Fibroblast of upper back skin (primary cell): ENCODE measurements at places on chromosomes 5 and 9.

- DNase-seq, result no peak
Observed at GRCh38 chr5:2759696-2760461, 8.4 kb upstream of the IRX2 start.

DNA sequence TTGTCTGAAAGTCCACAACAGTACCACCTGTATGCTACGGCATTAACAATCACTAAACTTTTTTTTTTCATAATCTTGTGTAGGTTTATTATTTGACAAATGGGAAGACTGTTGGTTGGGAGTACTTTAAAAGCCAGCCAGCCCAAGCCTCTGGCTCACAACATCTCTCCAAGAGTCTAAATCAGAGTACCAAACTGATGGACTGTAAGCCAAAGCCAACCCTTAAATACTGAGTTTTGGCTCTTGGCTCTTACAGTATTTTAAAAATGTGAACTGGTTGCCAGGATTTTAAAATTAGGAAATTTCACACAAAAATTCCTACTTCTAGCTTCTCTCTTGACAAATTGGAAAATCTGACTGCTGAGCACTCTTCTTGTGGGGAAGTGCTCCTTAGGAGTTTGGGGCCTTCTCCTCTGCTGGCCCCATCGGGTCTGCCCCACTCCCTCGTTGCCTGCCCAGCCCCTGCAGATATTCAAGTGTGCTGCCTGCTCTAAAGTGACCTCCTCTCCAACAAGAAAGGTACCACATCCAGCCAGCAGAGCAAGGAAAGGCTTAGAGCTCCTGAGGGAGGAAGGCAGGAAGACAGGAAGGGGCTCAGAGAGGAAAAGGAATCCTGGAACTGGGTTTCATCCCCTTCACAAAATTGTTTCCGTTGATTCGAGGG is 21.8 kb upstream of the TMOD1 start:
- no peak for DNase-seq

GRCh38 chr9:135081264-135081660 is 6.2 kb upstream of the OLFM1 start:
- DNase-seq, result no peak

- no peak for DNase-seq
Observed at GRCh38 chr5:16437977-16438376, 27.6 kb downstream of the ZNF622 start.

- peak; percentile 78 for DNase-seq
Observed at GRCh38 chr9:71929223-71929622, 17.8 kb downstream of the C9orf85 start.

- no peak for DNase-seq
Observed at GRCh38 chr9:4117835-4118610, 181.8 kb downstream of the GLIS3 start.

GRCh38 chr9:84511651-84512050 is 157.9 kb upstream of the NTRK2 start:
- no peak for DNase-seq

GRCh38 chr5:179300581-179301180 is 44.6 kb downstream of the ADAMTS2 start:
- DNase-seq, result no peak

DNA sequence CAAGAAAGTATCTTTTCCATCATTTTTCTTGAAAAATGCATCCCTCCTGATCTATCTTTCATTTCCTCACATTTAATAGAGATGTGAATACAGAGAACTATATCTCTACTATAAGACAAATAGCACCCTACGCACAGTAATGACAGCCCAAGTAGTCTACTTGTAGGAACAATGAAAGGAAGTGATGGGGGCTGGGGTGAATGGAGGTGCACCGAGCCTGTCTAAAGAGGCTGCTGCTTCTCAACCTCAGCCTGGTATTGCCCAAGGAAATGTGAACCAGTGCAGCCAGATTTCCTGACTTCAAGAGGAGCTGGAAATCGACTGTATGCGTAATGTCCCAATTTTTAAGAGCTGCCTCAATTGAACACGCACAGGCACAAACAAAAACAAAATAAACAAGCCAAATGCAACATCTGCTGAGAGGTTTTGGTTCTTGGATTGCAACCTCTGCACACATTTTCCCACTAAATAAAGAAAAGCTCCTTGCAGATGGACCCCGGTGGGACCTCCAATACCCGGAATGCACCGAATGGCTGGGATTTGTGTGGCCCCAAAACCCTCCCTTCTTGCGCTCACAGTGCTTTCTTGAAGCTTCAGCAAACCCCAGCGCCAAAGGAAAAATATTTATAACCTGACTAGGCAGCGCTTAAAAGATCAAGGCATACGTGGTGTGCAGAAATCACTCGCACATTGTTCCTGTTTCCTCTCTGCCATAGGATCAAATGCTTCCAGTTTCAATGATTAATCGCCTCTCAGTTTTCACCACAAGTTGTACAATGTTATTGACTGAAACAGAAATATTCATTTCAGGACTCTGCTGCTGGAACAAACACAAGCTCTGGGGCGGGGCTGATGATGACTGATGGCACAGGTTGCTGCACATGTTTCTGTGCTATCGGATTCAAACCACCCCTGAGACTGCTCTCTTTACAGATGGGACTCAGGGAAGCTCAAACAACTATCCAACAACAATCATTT is 68.3 kb downstream of the KCNIP1 start:
- DNase-seq, result peak; percentile 27

- DNase-seq, result no peak
Observed at GRCh38 chr5:77171141-77171910, 39.2 kb upstream of the PDE8B start.

- DNase-seq, result peak; percentile 32
Observed at GRCh38 chr9:116149844-116150243, 3.7 kb upstream of the PAPPA start.

GRCh38 chr5:169354921-169355320 is 54.0 kb upstream of the SLIT3 start:
- peak; percentile 42 for DNase-seq

- peak; percentile 84 for DNase-seq
Observed at GRCh38 chr9:104961238-104961637, 33.3 kb upstream of the ABCA1 start.

GRCh38 chr9:132645306-132645705 is 24.5 kb downstream of the DDX31 start:
- no peak for DNase-seq

GRCh38 chr9:22241024-22241423 is 205.6 kb upstream of the DMRTA1 start:
- DNase-seq, result no peak

DNA sequence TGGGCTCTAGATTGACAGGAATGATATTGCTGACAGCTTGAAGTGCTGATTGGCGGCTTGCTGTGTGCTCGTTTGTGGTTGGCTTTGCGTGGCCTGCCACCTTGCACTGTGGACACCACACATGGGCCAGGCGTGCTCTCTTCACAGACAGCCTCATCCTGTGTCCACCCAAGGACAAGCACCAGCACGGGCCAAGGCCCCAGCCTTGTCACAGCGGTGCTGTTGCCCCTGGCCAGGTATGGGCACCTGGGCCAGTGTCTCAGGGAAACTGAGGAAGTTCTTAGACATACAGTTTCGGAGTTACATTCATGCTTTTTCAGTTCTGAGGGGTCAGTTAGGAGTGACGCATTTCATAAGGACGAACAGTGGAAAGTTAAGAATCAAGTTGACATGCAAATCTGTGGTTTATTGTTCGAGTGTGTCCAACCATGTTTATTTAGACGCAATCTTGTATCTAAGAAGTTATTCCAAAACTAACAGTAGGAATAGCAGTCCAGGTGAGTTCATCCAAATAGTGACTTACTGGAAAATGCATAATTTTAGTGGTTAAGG is 125.9 kb downstream of the EHMT1 start:
- DNase-seq, result no peak

DNA sequence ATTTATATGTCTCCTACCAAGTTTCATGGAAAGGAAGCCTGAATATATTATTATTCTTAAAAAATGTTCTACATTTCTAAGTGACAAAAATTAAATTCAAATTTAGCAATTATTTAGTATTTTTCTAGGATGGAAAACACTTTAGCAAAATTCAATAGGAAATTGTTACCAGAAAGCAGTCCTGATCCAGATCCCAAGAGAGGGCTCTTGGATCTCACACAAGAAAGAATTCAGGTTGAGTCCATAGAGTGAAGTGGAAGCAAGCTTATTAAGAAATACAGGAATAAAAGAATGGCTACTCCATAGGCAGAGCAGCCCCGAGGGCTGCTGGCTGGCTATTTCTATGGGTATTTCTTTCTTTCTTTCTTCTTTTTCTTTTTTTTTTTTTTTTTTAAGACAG is 44.7 kb downstream of the LRRC70 start:
- DNase-seq, result no peak

DNA sequence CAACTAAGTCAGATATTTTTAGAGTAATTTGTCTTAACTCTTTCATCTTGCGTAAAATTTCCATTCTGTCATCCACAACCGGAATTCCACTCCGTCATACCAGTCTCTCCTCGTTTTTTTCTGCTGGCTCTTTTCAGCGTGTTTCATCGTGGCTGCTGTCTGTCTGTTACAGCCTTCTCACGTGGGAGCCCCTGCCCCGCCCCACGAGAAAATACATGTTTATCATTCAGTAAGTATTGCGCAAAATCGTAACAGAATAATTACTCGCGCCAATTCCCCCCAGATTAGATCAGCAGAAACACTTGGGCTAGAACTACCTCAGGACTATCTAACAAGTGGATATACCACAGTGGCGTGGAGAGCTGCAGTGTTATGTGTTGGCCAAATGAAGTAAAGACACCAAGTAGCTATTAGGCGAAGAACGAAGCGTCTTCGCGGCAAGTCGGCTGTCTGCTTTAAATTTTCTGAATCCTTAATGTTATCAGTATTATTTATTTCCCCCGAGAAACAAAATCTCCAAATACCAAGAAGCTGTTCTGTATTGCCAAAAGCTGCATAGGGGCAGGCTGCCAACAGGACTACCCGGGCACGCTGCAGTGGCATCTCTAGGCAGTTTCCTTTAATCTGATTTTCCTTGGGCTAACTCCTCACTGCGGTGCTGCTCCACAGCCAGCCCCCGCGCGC is 566 bp upstream of the FOCAD start:
- peak; percentile 46 for DNase-seq

GRCh38 chr9:33619666-33620404 is 95.8 kb downstream of the ANKRD18B start:
- peak; percentile 95 for DNase-seq

- DNase-seq, result no peak
Observed at GRCh38 chr9:93861736-93862358, 93.3 kb downstream of the BARX1 start.

DNA sequence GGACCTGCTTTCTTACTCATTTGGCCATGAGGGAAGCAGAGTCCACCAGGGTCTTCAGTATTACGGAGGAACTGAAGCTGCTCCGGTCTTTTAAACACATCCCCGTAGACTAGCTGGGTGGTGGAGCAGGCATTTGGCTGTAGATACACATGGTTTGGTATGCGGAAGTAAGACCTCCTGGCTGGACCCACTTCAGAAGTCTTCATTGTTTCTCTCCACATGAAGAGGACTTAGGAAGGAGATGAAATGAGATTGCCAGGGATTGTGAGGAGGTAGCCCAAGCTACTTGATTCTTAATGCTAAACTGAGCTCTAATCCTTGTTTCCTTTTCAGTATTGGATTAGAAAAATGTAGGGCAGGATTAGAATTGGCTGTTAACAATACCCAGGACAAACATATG is 32.9 kb downstream of the STXBP1 start:
- DNase-seq, result no peak

DNA sequence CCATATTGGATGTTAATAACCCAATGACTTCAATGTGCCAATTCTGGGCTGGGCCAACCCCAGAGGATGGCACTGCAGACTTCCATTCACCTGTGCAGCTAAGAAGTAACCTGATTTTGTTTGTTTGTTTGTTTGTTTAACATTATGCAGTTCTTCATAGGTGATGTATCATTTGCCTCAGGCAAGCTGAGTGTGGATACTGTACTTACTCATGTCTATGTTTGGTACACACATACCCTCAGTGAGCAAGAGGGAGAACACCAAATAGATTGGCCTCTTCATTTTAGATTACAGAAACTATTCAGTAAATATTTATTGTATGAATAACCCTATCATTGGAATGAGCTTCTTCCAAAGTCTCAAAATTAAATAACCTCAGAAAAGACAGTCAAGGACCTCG is 180.2 kb upstream of the SMC2 start:
- DNase-seq, result no peak

DNA sequence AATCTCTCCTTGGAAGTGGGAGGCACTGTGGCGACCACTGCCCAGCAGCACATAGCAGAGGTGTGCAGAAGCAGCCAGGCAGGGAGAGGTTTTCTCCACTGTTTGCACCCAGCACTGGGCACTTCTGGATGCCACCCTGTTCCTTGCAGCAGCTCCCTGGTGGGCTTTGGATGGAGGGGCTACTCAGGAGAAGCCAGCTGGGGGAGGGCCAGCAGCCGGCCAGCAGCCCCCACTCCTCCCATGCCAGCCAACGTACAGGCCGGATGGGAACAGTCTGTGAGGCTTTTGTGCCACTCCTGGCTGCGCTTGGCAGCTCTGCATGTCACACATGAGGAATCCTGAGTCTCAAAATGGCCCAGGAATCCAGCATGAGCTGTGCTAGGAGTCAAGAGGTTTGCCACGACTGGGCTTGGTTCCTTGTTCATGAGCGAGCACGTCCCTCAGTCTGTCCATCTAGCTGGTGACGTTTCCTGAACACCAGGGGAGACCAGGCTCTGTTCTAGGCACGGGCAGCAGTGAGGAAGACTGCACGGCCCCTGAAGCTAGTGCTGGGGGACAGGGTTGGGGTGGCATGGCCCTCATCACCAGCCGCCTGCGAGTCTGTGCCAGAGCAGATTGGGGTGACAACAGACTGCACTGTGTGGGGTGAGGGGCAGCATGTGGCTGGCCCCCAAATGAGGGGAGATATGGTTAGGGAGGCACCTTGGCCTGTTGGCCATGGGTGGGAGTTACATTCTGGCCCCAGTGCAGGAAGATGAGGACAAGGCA is 10.1 kb downstream of the PHF2 start:
- no peak for DNase-seq

- DNase-seq, result no peak
Observed at GRCh38 chr9:127548352-127548881, 63.7 kb upstream of the STXBP1 start.

GRCh38 chr5:93461756-93462155 is 119.3 kb downstream of the NR2F1-AS1 start:
- DNase-seq, result peak; percentile 52

DNA sequence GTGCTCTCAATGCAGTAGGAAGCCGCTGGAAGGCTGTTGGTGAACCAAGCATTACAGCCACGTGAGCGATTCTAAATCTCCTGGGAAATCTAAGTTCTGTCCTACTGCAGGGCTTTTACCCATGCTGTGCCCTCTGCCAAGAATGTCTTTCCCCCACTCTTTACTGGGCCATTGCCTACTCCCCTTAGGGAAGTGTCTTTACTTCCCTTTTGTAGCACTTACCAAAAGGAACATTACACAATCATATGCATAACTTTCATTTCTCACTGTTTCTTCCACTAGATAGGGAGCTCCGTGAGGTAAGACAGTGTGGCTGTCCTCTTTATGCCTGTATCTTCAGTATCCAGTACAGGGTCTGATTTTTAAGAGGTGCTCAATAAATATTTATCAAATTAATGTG is 241.7 kb upstream of the NR4A3 start:
- DNase-seq, result no peak
